ENCODE measurements at places on chromosomes 3 and 15. TPM values are rescaled to one million over a fixed set of nuclear protein-coding genes. Genes with fewer than 3 reads are reported as not detected.

- DNase-seq, result peak; percentile 36
Measured at GRCh38 chr3:194395212-194395611, 3.9 kb downstream of the GP5 start.

DNA sequence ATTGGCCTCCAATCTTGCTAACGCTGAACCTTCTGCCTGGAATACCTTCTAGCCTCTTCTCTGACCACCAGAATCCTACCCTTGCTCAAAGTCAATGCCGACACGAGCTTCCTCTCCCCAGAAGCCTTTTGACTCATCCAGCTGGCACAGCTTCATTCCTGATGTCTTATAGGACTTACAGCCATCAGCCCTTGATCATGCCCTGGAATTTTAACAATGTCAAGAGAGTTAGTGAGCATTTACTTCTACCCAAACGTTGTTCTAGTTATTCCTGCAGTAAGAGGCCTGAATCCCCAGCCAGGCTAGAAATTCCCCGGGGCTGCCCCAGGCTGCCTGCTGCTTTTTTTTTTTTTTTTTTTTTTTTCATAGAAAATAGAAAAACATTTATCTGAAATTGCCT is 3.9 kb downstream of the CYP1A2 start:
- DNase-seq, result no peak

Gene TMOD2
- 4.9 TPM for total RNA-seq

DNA sequence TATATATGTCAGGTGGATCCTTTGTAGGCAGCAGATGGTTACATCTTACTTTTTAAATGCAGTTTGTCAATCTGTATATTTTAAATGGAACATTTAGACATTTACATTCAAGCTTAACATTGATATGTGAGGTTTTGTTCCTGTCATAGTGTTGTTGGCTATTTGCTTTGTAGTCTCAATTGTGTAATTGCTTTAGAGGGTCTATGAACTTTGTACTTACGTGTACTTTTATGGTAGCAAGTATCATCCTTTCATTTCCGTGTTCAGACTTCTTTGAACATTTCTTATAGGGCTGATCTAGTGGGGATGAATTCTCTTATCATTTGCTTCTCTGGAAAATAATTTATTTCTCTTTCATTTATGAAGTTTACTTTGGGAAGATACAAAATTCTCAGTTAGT is 656.0 kb downstream of the OTOL1 start:
- DNase-seq, result no peak

DNA sequence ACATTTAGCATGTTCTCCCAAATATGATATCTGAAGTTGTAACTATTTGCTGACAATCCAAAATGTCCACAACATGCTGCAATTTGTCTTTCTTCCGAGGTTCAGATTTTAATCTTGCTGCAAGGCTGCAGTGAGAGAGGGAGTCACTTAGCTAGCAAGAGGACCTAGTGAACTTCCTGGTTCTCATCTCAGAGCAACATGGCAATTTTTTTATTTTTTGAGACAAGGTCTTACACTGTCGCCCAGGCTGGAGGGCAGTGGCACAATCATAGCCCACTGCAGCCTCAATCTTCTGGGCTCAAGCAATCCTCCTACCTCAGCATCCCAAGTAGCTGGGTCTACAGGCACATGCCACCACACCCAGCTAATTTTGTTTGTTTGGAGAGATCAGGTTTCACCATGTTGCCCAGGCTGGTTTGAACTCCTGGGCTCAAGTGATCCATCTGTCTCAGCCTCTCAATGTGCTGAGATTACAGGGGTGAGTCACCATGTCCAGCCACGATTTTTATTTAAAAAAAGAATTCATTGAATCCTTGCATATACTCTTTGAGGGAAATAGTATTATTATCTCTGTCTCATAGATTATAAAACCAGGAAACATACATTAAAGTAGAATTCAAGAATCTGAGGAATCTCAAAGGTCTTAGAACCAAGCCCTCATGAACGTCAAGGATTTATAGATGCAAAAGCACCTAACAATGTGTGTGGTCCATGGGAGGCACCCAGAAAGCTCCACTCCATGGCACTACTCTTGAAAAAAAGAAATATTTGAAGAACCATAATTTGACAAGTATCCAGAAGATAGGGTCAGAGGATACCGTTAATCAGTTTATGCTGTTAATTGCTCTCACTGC is 9.1 kb downstream of the HDC start:
- no peak for DNase-seq
